ENCODE measurements at places on chromosomes 2 and 18. TPM values are rescaled to one million over a fixed set of nuclear protein-coding genes. Genes with fewer than 3 reads are reported as not detected.

DNA sequence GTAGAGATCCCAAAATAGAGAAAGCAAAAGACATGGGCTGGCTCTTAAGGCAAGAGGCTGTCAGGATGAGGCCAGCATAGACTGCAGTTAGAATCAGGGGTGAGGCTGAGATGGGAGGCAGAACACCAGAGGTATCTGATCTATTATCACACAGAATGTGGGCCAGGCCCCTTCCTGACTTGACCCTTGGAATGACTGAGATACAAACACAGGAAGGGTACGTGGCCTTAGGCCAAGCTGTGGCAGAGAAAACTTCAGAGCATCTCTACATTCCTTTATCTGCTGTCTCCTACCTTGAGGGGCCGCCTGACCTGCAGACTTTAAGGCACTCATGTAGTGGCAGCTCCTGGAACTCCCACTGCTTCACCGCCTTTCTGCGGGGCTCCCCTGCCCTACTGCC lies 28.4 kb downstream of the TMEM17 start:
- no peak for DNase-seq

- DNase-seq: no peak
Observed at GRCh38 chr2:206641226-206641625, 1.1 kb upstream of the FAM237A start.

DNA sequence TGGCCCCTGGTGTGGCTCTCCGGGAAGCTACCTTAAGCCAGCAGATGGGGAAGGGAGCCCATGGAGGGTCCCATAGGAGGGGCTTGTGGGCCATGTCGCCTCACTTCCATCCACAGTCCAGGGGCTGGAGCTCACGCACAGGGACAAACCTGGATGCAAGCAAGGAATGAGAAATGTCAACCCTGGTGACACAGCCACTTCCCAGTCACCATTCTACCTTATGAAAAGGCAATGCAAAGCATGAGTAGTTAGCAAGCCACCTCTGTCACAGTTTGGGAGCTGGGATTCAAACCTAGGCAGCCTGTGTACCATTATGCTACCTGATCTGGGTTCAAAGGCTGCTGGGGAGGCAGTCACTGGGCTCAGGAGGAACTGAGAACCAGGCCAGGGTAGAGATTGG lies 170.0 kb upstream of the KLHL29 start:
- DNase-seq: no peak

- DNase-seq: no peak
Observed at GRCh38 chr2:62831729-62832128, 126.2 kb downstream of the EHBP1 start.

The CYP1B1 gene
- total RNA-seq: 12.9 TPM

DNA sequence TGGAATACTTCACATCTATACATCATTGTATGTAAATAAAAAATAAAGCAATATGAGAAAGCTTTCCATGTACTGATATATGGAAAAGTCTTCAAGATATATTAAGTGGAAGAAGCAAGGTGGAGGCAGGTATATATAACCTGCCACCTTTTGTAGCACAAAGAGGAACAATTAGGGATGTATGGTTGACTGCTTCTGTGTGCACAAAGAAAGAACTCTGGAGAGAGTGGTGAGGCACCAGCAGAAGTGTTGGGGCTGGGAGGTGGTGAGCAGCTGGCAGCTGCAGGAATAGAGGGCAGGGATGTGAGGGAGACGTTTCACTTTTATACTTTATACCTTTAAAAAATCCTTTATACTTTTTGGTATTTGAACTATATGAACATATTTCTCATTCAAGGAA lies 26.1 kb downstream of the KIF5C start:
- DNase-seq: no peak

GRCh38 chr2:105969552-105969951 lies 224.5 kb downstream of the UXS1 start:
- no peak for DNase-seq

DNA sequence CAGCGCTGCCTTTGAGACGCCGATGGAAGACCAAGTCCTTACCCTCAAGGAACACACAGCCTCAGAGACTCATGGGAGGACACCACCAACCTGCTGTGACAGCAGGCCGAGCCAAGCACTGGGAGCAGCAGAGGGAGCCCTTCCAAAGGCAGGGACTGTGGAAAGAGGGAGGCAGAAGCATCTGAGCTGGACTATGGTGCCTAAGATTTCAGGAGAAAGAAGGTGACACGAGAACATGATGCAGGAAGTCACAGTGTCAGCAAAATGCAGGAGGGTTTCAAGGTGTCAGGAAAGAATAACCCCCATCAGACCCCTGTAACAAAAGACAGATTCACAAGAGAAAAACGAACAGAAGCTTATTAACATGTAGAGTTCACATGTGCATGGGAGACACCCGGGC lies 24.2 kb upstream of the COX7A2L start:
- DNase-seq: no peak

- DNase-seq: no peak
Observed at GRCh38 chr18:63514888-63515678, 27.1 kb upstream of the SERPINB12 start.

DNA sequence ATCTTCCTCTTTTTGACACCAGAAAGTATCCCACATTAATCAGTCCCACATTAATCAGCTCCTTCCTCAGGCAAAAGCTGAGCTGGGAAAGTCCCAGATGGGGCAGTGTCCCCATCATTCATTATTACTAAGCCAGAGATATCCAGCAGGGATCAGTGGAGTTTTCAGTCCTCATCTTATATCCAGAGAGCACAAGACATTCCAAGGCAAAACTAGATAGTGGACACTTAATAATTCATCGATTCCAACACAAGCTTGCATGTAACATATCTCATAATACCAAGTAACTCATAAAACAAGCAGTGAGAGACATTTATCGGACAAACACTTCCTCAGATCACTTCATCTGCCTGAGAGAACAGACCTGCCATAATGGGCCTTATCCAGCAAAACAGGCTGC lies 53.1 kb downstream of the MCFD2 start:
- no peak for DNase-seq

The TXNDC2 gene
- 0.07 TPM for total RNA-seq

GRCh38 chr2:143503280-143503679 lies 374.1 kb downstream of the ARHGAP15 start:
- DNase-seq: no peak

The SERPINB13 gene
- total RNA-seq: not detected

GRCh38 chr18:36366994-36367839 lies 69.7 kb downstream of the FHOD3 start:
- no peak for DNase-seq

- no peak for DNase-seq
Observed at GRCh38 chr2:176763851-176764404, 448.7 kb upstream of the HNRNPA3 start.

DNA sequence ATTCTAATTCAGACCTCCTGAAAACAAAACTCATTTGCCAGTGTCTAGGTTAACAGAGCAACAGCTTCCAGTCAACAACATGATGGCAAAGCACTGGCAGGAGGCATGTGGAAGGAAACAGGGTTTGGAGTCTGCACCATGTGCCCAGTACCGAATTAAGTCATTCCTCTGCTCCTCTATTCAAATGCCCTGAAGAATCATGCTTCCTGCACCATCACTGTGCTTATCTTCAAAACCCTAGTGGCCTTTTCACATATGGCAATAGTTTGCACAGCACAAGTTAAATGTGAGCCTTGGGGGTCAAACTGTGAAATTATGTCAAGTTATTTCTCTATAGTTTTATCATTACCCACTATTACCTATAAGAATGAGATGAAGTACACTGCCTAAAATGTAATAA lies 75.4 kb upstream of the GRB14 start:
- no peak for DNase-seq

DNA sequence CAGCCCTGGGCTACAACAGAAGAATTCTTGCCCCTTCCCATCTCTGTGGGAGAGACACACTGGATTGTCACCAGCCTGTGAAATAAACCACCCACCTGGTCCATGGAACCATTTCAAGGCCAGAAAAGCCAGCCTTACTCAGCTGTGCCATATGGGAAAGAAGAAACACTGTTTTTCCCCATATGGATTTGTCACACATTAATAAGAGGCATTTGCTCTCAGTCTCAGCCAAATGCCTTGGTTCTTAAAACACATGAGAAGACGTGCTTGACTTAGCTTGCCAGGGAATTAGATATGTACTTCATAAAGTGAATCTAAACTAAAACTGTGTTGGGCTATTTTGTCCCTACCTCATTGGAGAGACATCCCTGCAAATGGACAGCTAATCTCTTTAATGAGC lies 308.6 kb upstream of the TNP1 start:
- no peak for DNase-seq

GRCh38 chr2:193679847-193680246 lies 1485.1 kb upstream of the TMEFF2 start:
- peak; percentile 4 for DNase-seq

- no peak for DNase-seq
Observed at GRCh38 chr2:241996100-241996499, 126.6 kb downstream of the RTP5 start.

The SETBP1 gene
- total RNA-seq: 12.4 TPM

DNA sequence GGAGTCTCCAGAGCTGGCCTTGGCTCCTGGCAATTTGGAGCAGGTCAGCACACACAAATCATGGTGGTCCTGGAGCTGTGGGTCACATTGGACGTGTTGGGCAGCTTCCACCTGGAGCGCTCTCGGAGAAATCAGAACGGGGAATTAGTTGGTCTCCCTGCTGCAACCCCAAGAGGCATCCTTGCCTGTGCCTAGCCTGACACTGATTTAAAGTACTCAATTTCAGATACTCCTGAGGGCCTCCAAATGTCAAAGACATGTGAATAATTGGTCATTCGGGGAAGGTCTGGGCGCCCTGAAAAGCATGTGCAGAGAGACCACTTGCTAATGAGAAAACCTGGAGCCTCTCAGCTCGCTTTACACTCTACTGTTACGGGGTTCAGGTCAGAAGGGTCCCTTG lies 145.5 kb upstream of the AGAP1 start:
- DNase-seq: no peak
